ENCODE measurements at places on chromosomes 13 and 19. TPM values are rescaled to one million over a fixed set of nuclear protein-coding genes. Genes with fewer than 3 reads are reported as not detected.

CBY2 gene
- not detected for total RNA-seq

KL gene
- 1.9 TPM for total RNA-seq

CYP4F2 gene
- total RNA-seq = not detected

KLK3 gene
- not detected for total RNA-seq

- DNase-seq = no peak
These were observed 214.4 kb upstream of the ZNF507 start for GRCh38 chr19:32131005-32131404.

DNA sequence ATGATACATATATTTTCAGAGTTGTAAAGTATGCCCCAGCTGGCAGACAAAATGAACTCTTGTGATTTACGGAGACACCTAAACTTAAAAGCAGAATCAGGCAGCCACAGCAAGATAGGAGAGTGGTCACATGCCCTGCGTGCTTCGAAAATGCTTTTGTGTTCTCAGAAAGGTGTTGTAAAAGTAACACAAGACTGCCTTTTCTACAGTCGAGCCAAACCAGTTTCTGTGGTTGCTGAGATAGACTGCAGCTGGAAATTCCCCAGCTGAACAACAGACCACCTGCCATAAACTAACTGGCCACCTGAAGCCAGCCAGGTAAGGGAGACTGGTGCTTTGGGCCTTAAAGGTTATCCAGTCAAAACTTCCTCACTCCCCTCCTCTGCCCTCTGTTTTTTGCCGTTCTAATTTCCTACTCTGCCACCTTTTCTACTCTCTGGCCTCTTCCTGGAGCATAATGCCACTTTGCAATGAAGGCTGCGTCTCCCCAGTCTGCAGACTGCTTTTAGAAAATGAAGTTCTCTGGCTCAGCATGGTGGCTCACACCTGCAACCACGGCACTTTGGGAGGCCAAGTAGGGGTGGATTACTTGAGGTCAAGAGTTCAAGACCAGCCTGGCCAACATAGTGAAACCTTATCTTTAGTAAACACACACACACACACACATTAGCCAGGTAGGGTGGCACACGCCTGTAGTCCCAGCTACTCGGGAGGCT, 381.2 kb upstream of the SLITRK1 start:
- no peak for DNase-seq

GRCh38 chr19:32646556-32646955, 28.4 kb downstream of the ANKRD27 start:
- DNase-seq = no peak

DNA sequence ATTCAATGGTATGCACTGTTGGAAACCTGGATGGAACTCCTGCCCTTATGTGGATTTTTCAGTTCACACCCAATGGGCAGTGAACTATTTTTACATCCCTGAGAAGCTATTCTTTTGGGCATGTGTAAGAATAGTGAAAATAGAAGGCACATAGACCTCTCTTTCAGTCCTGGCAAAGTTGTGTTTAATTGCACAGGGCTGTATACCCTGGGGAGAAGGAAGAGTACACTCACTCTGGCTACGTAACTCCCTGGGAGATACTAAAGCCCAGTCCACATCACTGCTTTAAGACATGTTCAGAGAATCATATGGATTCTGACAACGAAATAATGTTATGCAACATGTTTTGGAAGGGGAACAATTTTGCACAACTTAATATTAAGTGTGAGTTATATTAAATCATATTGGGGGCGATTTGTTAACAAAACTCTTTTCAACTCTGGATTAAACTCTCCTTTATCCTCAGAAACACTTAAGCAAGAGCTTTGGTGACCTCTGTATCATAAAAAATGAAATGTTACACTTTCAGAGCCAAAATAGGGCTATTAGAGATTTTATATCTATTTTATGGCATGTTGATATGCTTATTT, 166.1 kb downstream of the DCT start:
- DNase-seq = no peak
